ENCODE measurements at places on chromosomes 3 and 15. TPM values are rescaled to one million over a fixed set of nuclear protein-coding genes. Genes with fewer than 3 reads are reported as not detected.

TTLL13 gene
- not detected for total RNA-seq

DMXL2 gene
- 17.6 TPM for total RNA-seq

TRIM71 gene
- not detected for total RNA-seq

- no peak overlapping the region for H3K27ac ChIP-seq
- H3K4me1 ChIP-seq = no peaks in the 10 kb centered on the region
- H3K4me3 ChIP-seq = no peak overlapping the region
- no peaks in the 10 kb centered on the region for H3K27me3 ChIP-seq
- no peak for DNase-seq
These were observed 104.8 kb upstream of the CHRNA7 start for GRCh38 chr15:31925541-31925940.

DNA sequence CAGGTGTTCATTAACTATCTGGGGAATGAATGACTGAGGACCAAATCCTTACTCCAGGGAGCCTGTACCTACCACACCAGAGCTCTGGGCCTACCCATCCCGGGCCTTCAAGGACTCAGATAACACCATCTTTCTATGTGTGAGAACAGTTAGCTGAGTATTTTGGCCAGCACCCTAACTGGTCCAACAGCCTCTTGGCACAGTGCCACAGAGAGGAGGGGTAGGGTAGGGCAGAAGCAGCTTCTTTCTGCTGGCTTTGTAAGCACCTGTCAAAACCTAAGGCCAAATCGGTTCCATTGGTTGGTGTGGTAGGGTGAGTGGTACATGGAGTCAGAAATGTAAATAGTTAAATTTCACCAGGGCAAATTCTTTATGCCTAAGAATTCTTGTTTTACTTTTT lies 26.7 kb downstream of the ISL2 start:
- no peaks in the 10 kb centered on the region for H3K4me1 ChIP-seq
- no peaks in the 10 kb centered on the region for H3K36me3 ChIP-seq
- H3K4me3 ChIP-seq = no peak overlapping the region
- DNase-seq = no peak
- no peak overlapping the region for H3K27ac ChIP-seq

GRCh38 chr3:46764206-46764605 lies 46.5 kb upstream of the PRSS50 start:
- no peak for DNase-seq
- no peak overlapping the region for H3K4me3 ChIP-seq
- peaks cover 4% of the 10 kb centered on the region for H3K27me3 ChIP-seq

- no peaks in the 10 kb centered on the region for H3K36me3 ChIP-seq
- DNase-seq = no peak
- H3K27me3 ChIP-seq = no peaks in the 10 kb centered on the region
- no peaks in the 10 kb centered on the region for H3K4me1 ChIP-seq
- H3K27ac ChIP-seq = no peak overlapping the region
- H3K4me3 ChIP-seq = no peak overlapping the region
These were observed 19.5 kb downstream of the PLXNB1 start for GRCh38 chr3:48410205-48411040.

DNA sequence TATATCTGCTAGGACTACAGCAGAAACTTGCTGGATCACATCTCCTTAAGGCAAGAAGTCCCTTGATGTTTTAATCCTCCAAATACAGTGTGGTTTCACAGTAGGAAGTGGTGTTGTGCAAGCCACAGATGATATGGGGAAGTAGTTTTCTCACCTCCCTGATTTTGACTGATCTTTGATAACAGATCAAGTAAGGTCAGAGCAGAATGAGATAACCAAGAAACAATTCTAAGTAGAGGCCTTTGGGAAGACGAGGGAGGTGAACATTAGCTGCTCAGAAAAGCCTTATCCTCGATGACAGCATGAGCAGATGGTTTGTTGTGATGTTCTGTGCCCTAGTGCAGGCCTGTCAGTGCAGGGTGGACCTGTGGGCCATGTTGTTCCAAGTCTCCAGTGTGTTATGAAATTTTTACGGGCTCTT lies 61.3 kb downstream of the RIOX2 start:
- H3K27ac ChIP-seq = no peak overlapping the region
- DNase-seq = no peak
- no peaks in the 10 kb centered on the region for H3K27me3 ChIP-seq
- no peak overlapping the region for H3K4me3 ChIP-seq

DNA sequence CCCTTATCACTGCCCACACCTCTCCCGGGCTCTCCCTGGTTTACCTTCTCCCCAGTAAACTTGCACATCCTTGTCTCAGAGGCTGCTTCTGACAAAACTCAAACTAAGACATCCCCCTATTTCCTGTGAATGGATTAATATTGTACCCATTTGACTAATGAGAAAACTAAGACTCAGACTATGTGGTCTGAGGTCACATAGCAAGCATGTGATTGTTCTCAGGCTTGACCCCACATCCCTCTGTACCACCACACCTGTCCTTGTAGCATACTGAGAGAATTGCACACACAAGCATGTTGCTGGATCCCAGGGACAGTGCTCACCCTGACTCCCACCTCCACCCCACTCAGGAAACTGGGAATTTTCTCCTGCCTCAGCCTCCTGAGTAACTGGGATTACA lies 90.7 kb upstream of the HES1 start:
- H3K27me3 ChIP-seq = no peaks in the 10 kb centered on the region
- peaks cover 18% of the 10 kb centered on the region for H3K4me1 ChIP-seq
- H3K4me3 ChIP-seq = no peak overlapping the region
- H3K27ac ChIP-seq = no peak overlapping the region
